ENCODE measurements at places on chromosomes 11 and 22. TPM values are rescaled to one million over a fixed set of nuclear protein-coding genes. Genes with fewer than 3 reads are reported as not detected.

Gene APBB1
- 84.1 TPM for total RNA-seq

Gene RIC3
- 11.8 TPM for total RNA-seq

DNA sequence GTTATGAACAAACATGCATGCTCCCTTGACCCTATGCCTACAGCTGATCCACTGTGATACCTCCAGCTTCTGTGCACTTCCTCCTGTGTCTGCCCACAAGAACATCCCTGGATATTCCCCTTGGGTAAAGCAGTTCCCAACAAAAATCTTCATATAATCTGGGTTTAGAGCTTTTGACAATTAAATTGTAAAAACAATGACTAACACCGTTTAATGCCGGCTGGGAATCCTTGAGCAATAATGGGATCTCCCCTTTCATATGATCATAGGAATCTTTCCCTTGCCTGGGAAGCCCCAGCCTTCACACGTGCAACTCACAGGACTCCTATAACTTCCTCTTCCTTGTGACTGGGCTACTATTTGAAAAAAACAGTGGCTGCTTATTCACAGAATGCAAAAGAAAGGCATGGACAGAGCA lies 6.3 kb upstream of the ZC3H12C start:
- DNase-seq = no peak

DNA sequence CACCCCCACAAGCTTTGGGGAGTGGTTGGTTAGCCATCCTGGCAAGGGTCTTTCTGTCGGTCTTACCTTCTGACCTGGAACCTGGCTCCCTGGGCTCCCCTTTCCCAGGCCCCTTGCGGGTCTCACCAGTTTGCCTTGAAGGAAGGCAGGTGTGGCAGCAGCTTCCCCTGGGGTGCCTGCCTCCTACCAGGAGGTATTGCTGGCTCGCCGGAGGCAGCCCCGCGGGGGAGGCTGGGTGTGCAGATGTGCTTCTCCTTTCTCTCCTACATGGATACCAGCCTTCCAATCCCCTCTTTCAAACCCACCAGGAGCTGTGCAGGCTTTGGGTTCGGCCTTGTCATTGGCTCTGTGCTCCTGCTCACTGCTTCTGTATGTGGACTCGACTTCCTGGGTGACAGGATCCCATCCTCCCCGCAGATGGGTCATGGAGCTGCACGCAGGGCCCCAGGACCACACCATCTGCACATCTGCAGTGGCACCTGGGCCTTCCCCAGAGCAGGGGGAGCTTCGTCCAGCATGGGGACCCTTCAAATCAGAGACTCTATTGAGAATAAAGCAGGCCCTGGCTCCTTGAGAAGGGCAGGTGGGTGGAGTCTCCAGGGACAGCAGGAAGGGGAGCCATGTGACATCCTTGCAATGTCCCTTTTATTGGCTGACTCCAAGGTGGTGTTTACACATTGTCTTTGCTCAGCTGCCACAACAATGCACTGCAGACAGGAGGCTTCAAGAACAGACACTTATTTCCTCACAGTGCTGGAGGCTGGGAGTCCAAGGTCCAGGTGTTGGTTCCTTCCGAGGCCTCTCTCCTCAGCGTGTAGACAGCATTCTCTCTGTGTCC lies 592.0 kb downstream of the BRD1 start:
- DNase-seq = no peak

DNA sequence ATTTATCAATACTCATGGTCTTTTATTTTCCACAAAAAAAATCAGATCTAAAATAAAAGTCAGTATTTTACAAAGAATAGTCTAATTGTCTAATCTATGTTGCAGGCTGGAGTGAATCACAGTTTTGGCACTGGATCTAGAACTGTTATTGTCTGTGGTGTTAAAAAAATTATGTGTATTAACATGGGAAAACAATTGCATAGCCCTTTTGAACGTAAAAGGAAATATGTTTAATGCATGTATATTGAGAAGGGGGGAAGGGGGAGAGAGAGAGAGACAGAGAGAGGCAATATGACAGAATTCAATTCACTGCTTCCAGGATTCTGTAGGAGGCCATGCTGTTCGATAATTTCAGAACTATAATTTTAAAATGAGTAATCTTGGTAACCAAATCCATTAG lies 324.9 kb upstream of the CCDC90B start:
- DNase-seq = no peak

Gene ANKK1
- total RNA-seq = not detected

DNA sequence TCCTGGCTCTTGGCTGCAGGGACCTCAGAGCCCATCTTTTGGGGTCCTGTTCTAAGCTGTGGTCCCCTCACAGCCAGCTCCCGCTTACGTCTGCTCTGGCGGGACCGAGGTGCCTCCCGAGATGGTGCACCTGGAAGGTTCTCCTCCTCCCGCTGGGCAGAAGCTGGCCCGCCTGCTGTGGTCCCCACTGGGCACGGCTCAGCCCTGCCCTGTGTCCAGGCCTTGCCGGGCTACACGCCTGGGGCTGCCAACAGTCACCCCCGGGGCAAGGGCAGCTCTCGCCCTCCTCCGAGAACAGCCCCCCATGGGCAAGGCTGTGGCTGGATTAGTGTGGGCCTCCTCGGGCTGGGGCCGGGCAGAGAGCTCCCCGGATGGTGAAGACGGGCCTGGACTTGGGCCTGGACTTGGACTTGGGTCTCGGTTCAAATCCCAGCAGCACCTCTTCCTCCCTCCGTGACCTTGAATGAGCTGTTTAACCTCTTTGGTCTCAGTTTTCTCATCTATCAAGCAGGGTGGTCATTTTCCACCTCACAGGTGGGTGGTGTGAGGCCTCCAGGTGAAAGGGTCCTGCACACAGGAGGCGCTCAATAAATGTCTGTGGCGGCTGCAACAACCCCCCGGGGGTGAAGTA lies 998 bp downstream of the BAIAP2L2 start:
- no peak for DNase-seq

DNA sequence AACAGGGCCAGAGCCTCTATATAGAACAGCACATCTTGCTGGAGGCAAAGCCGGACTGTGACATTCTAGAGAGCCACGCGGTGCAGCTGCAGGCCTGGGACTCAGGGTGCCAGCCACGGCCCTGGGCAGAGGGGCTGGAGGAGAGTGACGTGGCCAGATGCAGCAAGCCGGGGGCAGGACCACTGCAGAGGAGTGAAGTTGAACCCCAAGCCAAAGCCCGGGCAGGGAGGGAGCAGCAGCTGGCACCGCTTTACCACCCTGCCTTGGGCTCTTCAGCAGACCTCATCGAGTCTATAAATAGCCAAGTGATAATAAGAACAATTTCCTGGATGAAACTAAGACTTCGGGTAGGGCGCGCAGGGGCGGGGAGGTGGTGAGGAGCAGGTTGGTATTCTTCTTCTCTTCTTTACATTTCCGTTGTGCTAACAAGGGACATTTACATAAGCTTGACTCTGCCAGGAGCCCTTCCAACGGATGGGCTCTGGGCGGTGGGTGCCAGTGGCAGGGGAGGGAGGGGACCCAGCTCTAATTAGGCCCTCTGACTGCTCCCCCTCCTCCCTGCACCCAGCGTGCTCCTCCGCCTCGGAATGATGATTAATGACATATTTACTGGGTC lies 110.2 kb downstream of the ST3GAL4 start:
- no peak for DNase-seq

Gene HSPB2
- total RNA-seq = 19.0 TPM

Gene RFPL2
- total RNA-seq = not detected

Gene MMP7
- not detected for total RNA-seq

- DNase-seq = no peak
Measured at GRCh38 chr22:46008291-46008690, 31.3 kb upstream of the WNT7B start.

DNA sequence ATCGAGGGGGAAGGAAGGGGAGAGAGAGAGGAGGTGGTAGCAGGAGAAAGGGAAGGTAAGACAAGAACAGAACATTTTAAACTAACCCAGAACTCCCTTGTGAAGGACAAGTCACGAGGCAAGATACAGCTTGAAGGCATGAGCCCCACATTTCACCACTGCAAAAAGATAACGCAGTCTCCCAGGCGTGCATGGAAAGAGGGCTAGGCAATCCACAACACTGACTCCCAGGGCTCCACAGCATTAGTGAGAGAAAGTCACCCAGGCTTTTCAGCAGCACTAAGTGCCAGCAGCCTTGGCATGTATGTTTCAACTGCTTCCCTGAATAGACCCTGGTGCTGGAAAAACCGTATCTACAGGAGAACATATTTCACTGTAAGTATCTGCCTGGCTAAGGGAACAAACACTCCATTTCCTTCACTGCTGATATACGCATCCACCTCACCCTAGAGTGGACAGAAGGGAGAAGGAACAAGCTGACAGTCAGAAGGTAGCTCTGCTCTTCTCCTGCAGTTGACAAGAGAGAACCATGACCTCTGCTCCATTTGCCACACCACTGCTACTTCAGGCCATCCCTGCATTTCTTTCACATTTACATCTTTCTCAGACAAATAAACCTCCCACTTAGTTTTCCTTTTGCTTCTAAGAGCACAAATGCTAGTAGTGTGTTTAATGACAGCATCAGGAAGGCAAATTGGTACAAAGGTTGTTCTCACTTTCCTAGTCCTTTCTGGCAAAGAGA lies 87.9 kb downstream of the AMBRA1 start:
- DNase-seq = peak; percentile 45

Gene VSTM5
- total RNA-seq = not detected

Gene TMPRSS4
- 0.32 TPM for total RNA-seq

GRCh38 chr11:118111744-118112035 lies 24.9 kb upstream of the SMIM35 start:
- no peak for DNase-seq

Gene TUB
- 38.8 TPM for total RNA-seq

Gene SC5D
- total RNA-seq = 27.5 TPM

Gene KRTAP5-10
- not detected for total RNA-seq

DNA sequence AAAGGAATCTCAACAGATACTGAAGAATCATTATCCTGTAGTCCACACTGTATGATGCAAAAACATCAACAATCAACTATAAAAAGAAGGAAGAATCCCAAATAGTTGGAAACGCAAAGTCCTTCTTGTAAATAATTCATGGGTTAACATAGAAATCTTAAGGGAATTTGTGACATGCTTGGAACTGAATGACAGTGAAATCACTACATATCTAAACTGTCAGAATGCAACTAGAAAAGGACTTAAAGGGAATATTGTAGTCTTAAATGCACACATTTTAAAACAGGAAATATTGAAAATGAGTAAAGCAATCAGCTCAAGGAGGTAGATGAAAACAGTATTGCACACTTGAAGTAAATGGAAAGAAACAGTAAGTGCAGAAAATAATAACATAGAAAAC lies 147.6 kb upstream of the MPPED2 start:
- no peak for DNase-seq

GRCh38 chr11:68582416-68583040 lies 101.8 kb upstream of the GAL start:
- DNase-seq = peak; percentile 67

- no peak for DNase-seq
Measured at GRCh38 chr11:30254307-30255298, 23.8 kb downstream of the FSHB start.

DNA sequence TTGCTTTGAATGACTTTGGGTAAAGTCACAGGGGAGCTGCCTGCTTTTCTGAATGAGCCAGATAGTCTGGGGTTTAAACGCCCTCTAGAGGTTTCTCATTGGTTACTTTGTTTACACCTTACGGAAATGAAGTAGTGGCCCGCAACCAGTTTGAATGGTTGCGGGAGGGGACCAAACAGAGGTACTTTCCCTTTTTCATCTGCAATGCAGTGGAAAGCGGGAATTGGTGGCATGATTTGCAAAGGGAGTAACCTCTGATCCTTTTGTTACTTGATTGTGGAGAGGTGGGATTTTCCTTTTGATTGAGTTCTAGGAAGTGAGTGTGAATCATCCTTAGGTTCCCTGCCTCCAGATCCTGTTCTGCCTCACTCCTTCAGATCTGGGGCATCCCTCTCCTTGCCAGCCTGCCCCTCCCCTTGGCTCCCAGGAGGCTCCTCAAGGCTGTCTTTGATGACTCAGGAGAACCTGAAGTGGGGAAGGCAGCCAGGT lies 15.9 kb upstream of the GLYATL1 start:
- DNase-seq = no peak

Gene RAB36
- 0.25 TPM for total RNA-seq
